ENCODE measurements at places on chromosomes 16 and 17. TPM values are rescaled to one million over a fixed set of nuclear protein-coding genes. Genes with fewer than 3 reads are reported as not detected.
A peak's percentile ranks its signal among the peaks of the same experiment; 100 is the strongest.

- H3K4me1 ChIP-seq = no peaks in the 10 kb centered on the region
- no peaks in the 10 kb centered on the region for H3K36me3 ChIP-seq
- DNase-seq = no peak
- peaks cover 11% of the 10 kb centered on the region for H3K27me3 ChIP-seq
- no peak overlapping the region for H3K4me3 ChIP-seq
These were observed 12.2 kb upstream of the KCNJ2 start for GRCh38 chr17:70157151-70157550.

DNA sequence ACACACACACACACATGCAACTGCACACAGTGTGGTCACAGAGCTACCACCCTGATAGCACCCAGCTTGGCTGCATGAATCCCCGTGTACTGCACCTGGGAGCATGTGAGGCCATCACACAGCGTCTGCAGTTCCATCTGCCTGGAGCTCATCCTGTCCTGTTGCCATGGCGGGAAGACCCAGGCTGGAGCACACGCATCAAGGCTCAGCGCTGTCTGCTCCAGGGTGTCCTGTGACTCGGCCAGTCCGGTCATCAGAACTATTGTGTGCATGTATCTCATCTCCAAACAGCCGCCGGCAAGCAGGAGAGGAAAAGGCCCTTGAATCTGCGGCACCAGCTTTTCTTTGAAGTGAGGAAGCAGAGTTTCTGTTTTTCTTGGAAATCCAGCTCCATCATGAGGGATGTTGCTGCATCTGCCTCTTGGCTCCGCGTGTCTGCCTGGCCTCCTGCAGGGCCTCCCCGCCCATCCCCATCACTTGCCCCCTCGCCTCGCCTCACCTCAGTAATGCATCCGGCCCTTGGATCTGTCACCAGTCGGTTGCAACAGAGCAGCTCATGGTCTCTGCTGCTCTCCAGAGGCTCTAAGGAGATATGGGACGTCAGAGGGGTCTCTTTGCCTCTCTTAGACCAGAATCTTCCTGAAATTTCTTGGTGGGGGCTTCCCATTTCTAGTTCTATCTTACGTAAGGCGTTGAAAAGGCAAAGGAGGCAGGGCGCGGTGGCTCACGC, 23.7 kb downstream of the CACNG4 start:
- peaks cover 4% of the 10 kb centered on the region for H3K4me1 ChIP-seq
- peaks cover 26% of the 10 kb centered on the region for H3K27me3 ChIP-seq
- DNase-seq = no peak
- no peaks in the 10 kb centered on the region for H3K36me3 ChIP-seq

GRCh38 chr17:75159196-75160031, 5.1 kb upstream of the JPT1 start:
- H3K36me3 ChIP-seq = peaks cover 15% of the 10 kb centered on the region
- no peak overlapping the region for H3K27ac ChIP-seq
- DNase-seq = no peak
- H3K4me3 ChIP-seq = no peak overlapping the region
- H3K4me1 ChIP-seq = peaks cover 17% of the 10 kb centered on the region

GRCh38 chr16:89360760-89361435, 129.5 kb downstream of the ANKRD11 start:
- peak; percentile 89 for DNase-seq
- peak overlapping the region; percentile 87 for H3K27ac ChIP-seq
- H3K4me3 ChIP-seq = peak overlapping the region; percentile 50
- H3K27me3 ChIP-seq = no peaks in the 10 kb centered on the region
- H3K36me3 ChIP-seq = peaks cover 29% of the 10 kb centered on the region
- peaks cover 95% of the 10 kb centered on the region for H3K4me1 ChIP-seq

The TERB1 gene
- total RNA-seq = 0.27 TPM

- no peak for DNase-seq
- H3K4me1 ChIP-seq = no peaks in the 10 kb centered on the region
- H3K36me3 ChIP-seq = no peaks in the 10 kb centered on the region
- H3K27me3 ChIP-seq = peaks cover 29% of the 10 kb centered on the region
These were observed 1.8 kb downstream of the KRT23 start for GRCh38 chr17:40935624-40936023.

The C17orf78 gene
- not detected for total RNA-seq

DNA sequence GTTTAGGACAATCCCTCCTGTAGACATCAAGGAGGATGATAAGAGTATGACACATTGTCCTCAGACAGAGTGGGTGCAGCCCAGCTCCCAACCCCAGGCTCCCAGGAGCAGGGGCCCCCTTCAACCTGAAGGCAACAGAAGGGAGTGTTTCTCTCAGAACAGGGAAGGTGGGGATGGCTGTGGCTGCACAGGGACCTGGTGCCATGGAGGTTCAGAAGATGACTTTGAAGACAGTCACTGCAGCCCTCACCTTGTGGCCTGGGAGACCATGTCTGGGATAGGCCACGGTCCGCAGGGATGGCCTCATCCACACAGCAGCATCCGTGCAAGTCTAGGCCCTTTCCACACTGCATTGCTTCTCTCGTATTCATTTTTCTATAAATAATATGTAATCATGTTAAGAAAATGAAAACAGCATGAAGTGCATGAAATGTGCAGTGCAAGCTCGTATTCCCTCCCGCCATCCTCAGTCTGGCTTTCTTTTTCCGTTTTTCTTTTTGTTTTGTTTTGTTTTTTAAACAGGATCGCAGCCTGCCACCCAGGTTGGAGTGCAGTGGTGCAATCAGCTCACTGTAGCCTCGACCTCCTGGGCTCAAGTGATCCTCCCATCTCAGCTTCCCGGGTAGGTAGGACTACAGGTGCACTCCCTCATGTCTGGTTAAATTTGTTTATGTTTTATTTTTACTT, 71.1 kb downstream of the METRNL start:
- H3K4me3 ChIP-seq = no peak overlapping the region
- H3K27ac ChIP-seq = no peak overlapping the region
- H3K27me3 ChIP-seq = peaks cover 13% of the 10 kb centered on the region
- peaks cover 23% of the 10 kb centered on the region for H3K4me1 ChIP-seq
